A549 treated with GW870086 at 1 μM for 4 hours (cell line): ENCODE measurements at places on chromosomes 4 and X. TPM values are rescaled to one million over a fixed set of nuclear protein-coding genes. Genes with fewer than 3 reads are reported as not detected.

Gene SSX4
- not detected in 5 replicates for total RNA-seq

Gene FGFBP2
- total RNA-seq, result 0.13 to 0.16 TPM (median 0.16 TPM) in 3 of 5 replicates, not detected in the others

Gene AKAP17A
- 27.1 to 40.9 TPM (median 36.6 TPM) in 5 replicates for total RNA-seq

Gene AMTN
- not detected in 5 replicates for total RNA-seq

Gene GABRA4
- total RNA-seq, result not detected in 5 replicates

Gene PPP2R2C
- total RNA-seq, result 29.0 to 39.1 TPM (median 34.8 TPM) in 5 replicates

Gene COX7B2
- not detected in 5 replicates for total RNA-seq

Gene ZMYM3
- 10.1 to 13.6 TPM (median 12.1 TPM) in 5 replicates for total RNA-seq

Gene PLXNB3
- total RNA-seq, result 2.4 to 4.3 TPM (median 3.6 TPM) in 5 replicates

Gene TENT5D
- not detected in 5 replicates for total RNA-seq

Gene PSAPL1
- 0.15 to 0.33 TPM (median 0.22 TPM) in 5 replicates for total RNA-seq

Gene MSX1
- total RNA-seq, result 4.8 to 9.4 TPM (median 8.7 TPM) in 5 replicates

Gene PNMA6A
- total RNA-seq, result 3.7 to 5.1 TPM (median 4.5 TPM) in 5 replicates

Gene CLCN5
- 1.4 to 3.6 TPM (median 3.0 TPM) in 5 replicates for total RNA-seq

Gene NPY2R
- 0.03 TPM in 2 of 5 replicates, not detected in the others for total RNA-seq

Gene SERTM2
- not detected in 5 replicates for total RNA-seq

Gene TNIP3
- 0.16 to 0.50 TPM (median 0.45 TPM) in 4 of 5 replicates, not detected in the other for total RNA-seq

Gene MAGEA2
- 0.16 to 0.24 TPM in 2 of 5 replicates, not detected in the others for total RNA-seq

Gene CLDN2
- total RNA-seq, result 5.8 to 8.3 TPM (median 7.4 TPM) in 5 replicates

Gene IGFBP7
- total RNA-seq, result 199 to 338 TPM (median 251 TPM) in 5 replicates

Gene MXRA5
- total RNA-seq, result not detected in 5 replicates

Gene CCDC110
- total RNA-seq, result not detected in 5 replicates

Gene CCDC160
- 0.12 TPM in 1 of 5 replicates, not detected in the others for total RNA-seq

Gene CTAG1B
- not detected in 5 replicates for total RNA-seq

Gene ZCCHC12
- 0.14 to 0.30 TPM (median 0.22 TPM) in 5 replicates for total RNA-seq

Gene BTC
- 0.69 to 1.2 TPM (median 1.2 TPM) in 5 replicates for total RNA-seq

Gene AADAT
- total RNA-seq, result 7.0 to 9.7 TPM (median 8.6 TPM) in 5 replicates

Gene FRMD7
- 0.03 TPM in 1 of 5 replicates, not detected in the others for total RNA-seq

Gene GPRIN3
- total RNA-seq, result 1.5 to 4.0 TPM (median 3.1 TPM) in 5 replicates

Gene TMSB15C
- total RNA-seq, result 0.06 to 0.19 TPM (median 0.12 TPM) in 4 of 5 replicates, not detected in the other

Gene GUF1
- 8.4 to 10.9 TPM (median 9.0 TPM) in 5 replicates for total RNA-seq

Gene TLR1
- total RNA-seq, result 0.19 to 0.37 TPM (median 0.30 TPM) in 4 of 5 replicates, not detected in the other

Gene CHRDL1
- not detected in 5 replicates for total RNA-seq

Gene CXCL13
- total RNA-seq, result not detected in 5 replicates

Gene COPS4
- total RNA-seq, result 23.2 to 40.3 TPM (median 26.0 TPM) in 5 replicates

Gene AVPR2
- total RNA-seq, result not detected in 5 replicates

Gene APLN
- total RNA-seq, result 0.56 to 0.85 TPM (median 0.75 TPM) in 5 replicates

Gene ACE2
- total RNA-seq, result 0.07 TPM in 1 of 5 replicates, not detected in the others

Gene RTL9
- 0.06 to 0.13 TPM (median 0.09 TPM) in 5 replicates for total RNA-seq

Gene CXCL3
- 3.3 to 4.4 TPM (median 4.0 TPM) in 5 replicates for total RNA-seq

Gene WAS
- 0.15 to 0.34 TPM (median 0.19 TPM) in 5 replicates for total RNA-seq

Gene F8A1
- total RNA-seq, result 60.9 to 97.2 TPM (median 83.6 TPM) in 5 replicates

Gene GAGE2A
- not detected in 5 replicates for total RNA-seq

Gene STOX2
- total RNA-seq, result 2.4 to 4.1 TPM (median 3.0 TPM) in 5 replicates

Gene MFAP3L
- 3.8 to 5.5 TPM (median 4.8 TPM) in 5 replicates for total RNA-seq

Gene SSX4B
- total RNA-seq, result not detected in 5 replicates
